RKO (cell line): ENCODE measurements at places on chromosomes 7 and 10.

DNA sequence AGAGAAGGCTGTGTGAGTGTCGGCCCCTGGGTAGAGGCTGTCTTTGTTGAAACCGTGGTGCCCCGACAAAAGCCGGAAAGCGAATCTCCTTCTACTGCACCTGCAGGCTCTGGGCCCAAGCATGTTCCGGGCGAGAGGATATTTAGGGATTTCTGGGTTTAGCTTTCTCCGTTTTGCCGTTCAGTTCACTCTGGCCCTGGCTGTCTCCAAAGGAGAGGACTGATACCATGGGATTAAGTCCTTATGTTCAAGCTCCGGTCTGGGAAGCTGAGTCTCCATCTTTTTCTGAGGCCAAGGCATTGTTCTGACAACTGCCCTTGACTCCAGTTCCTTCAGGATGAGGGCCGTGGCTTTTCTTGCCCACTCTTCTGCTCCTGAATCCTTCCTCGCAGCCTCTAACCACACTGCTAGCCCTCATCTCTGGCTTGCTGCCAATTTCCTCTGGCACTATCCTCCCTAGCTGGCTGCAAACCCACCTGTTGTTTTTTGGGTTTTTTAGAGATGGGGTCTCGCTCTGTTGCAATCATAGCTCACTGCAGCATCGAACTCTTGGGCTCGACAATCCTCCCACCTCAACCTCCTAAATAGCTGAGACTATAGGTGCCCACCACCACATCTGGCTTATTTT lies 206.8 kb downstream of the SKIDA1 start:
- no peak for DNase-seq

- DNase-seq = no peak
These were observed 99.6 kb upstream of the GLCCI1 start for GRCh38 chr7:7869036-7869435.

DNA sequence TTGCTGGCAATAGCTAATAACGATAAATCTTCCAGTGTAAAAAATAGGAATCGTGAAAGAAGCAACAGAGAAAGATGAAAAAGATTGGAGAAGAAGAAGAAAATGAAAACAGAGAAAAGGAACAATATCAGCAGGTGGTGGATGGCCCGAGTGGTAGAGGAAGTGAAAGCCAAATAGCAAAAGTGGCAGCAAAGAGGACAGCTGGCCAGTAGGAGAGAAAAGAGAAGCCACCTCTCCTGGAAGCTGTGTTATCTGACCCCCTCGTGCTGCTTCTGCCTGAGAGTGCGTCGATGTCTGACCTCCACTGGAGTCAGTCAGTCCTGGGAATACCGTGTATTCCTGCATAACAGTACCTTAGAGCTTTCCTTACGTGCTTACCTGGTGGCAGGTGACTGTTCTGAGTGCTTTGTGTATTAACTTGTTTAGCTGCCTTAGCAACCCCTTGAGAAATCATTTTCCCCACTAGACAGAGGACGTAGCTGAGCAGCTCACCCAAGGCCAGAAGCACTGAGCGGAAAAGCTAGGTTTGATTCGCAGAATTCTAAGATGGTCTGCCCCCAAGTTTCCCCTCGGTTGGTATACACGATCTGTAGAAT lies 88.3 kb downstream of the CHN2 start:
- no peak for DNase-seq

DNA sequence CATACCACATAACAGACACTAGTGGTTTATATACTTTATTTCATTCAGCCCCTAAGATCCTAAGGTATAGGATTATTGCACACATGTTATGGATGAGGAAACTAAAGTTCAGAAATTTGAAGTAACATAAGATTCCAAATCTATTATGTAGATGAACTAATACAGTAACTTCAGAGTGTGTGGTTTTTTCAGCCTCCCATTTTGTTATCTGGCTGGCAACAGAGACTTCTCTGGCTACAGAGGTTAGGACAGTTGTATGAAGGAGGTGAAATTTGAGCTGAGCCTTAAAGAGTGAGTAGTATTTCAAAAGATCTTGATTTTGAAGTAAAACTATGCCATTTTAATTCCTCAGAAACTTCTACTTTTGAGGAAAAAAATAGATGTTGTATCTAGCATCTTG lies 125.4 kb downstream of the MAPK8 start:
- DNase-seq = no peak

- DNase-seq = no peak
These were observed 34.9 kb downstream of the CHST15 start for GRCh38 chr10:124058346-124059003.

DNA sequence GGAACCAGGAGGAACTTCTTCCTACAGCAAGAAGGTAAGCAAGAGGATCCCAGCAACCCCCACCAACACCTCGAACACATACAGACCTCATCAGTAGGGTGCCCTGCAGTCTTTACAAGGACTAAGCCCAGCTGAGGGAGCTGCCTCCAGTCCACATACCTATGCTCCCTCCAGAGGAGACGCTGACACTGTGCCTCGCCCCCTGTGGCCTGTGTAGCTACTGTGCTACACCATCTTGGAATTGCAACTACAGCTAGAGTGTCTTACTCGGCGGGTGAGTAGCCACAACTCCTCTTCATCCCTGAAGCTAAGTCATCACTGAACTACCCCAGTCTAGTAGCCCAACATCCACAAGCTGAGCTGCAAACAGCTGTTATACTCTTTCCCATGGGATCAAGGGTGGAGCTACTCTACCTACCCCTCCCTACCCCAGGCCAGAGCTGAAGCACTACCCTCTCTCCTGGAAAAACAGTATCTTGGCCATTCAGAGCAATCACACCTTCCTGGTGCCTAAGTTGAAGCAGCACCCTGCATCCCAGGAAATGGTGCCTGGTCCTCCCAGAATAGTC lies 42.2 kb upstream of the CAMK2B start:
- no peak for DNase-seq

GRCh38 chr7:151423226-151423625 lies 13.4 kb upstream of the WDR86 start:
- no peak for DNase-seq

GRCh38 chr7:139886899-139887298 lies 57.8 kb downstream of the TBXAS1 start:
- DNase-seq = no peak

DNA sequence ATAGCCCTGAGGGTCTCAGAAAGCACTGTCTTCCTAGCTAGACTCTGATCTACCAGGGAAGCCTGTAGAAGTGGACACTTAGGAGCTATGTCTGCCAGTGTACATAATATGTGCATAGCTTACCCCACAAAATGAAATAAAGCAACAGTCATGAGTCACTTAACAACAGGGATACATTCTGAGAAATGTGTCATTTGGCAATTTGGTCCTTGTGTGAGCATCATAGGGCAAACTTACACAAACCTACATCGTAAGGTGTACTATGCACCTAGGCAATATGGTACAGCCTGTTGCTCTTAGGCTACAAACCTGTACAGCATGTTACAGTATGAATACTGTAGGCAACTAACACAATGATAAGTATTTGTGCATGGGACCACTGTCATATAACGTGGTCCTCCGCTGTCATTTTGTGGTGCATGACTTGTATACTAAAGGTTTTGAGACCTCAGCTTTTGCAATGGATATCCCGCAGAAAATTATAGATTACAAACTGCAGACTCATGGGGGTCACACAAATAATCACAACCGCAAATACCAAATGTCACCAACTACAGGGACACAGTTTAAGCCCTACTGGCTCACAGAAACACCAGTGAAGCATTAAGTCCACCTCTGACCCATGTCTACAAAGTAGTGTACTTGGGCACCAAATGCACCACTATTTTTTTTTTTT lies 1.7 kb downstream of the URGCP start:
- DNase-seq = peak; percentile 59

DNA sequence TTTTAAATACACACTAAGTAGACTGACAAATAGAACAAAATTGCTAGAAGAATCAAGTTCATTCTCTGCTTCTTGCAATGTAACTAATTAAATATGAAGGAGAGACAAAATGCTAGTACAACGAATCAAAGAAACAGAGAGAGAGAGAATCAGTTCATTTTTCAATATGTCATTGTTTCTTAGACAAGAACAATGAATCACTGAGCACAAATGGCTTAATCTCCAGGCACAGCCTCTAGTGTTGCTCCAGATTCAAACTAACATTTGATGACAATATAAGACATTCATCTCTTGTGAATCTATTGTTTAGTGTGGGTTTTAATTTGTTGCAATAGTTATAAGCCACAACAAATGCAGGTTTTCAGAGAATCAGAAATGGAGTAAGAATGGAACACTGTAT lies 357.4 kb upstream of the TMEM229A start:
- DNase-seq = no peak

GRCh38 chr7:146177301-146177700 lies 60.7 kb downstream of the CNTNAP2 start:
- DNase-seq = no peak

DNA sequence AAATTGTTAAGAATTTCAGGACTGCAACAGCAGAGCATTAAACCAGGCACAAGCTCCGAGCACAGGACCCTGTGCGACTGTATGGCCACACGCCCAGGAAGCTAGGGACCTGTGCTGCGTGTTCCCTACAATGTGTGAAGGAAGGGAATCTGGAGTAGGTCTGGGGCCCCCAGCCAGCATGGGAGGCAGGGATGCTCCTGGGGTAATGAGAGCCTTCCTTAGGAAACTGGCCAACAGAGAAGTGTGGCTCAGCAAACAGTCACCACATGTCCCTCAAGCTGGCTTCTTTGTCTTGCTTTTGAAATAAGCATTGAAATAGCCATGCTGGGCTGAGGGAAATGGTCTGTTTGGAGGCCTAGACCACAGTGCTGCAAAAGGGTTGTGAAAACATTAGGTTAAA lies 8.2 kb downstream of the BLNK start:
- DNase-seq = no peak

DNA sequence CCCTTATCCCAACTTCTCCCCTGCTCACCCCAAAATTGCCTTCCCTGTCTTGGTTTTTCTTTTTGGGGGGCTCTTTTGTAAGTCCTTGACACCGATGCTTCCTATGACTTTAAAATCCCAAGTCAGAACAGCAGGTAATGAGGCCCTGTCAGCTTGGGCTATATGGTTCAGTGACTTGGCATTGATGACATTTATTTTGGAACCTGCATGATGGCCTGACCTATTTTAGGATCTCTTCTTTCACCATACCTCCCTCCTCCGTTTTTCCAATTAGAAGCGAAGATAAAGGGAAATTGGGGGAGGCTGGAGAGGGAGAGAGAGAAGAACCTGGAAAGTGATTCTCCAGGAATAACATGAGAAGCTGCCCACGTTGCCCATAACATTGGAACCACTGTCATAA lies 424.9 kb upstream of the AUTS2 start:
- no peak for DNase-seq

GRCh38 chr10:111836064-111836463 lies 347.5 kb downstream of the GPAM start:
- no peak for DNase-seq

- no peak for DNase-seq
These were observed 44.7 kb downstream of the SH2D4B start for GRCh38 chr10:80582286-80582960.

DNA sequence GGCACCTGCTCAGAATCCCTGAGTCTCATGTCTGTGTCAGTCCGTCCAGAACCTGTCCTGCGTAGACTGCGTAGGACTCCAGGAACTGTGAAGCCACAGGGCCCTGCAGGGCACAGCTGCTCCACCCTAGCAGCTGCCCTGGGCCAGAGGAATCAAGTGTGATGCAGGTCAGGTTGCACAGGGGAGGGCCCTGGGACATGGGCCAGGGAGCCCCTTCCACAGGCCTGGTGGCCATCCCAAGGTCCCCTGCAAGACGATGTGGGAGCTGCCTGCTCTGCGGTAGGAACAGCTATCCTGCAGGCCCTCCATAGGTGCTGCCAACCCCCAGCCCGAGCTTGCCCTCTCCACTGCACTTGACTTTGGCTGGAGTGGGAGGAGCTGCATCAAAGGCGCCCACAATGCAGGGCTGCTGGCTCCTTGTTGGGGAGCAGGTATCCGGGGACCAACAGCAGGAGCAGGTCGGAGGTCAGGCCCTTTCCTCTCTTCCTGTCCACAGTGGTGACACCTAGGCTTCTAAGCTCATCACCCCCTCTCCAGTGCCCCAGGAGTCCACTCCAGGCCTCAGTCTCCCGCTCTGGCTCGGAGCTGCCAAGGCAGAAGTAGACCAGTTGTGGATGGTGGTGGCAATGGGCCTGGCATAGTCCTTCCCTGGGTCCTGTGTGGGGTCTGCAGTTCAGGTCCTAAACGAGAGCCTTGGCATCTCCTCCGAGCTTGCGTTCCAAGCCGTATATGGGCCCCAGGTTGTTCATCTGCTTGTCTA lies 149.1 kb downstream of the MAPK8 start:
- no peak for DNase-seq

GRCh38 chr7:19533266-19533665 lies 175.6 kb downstream of the POLR1F start:
- no peak for DNase-seq

DNA sequence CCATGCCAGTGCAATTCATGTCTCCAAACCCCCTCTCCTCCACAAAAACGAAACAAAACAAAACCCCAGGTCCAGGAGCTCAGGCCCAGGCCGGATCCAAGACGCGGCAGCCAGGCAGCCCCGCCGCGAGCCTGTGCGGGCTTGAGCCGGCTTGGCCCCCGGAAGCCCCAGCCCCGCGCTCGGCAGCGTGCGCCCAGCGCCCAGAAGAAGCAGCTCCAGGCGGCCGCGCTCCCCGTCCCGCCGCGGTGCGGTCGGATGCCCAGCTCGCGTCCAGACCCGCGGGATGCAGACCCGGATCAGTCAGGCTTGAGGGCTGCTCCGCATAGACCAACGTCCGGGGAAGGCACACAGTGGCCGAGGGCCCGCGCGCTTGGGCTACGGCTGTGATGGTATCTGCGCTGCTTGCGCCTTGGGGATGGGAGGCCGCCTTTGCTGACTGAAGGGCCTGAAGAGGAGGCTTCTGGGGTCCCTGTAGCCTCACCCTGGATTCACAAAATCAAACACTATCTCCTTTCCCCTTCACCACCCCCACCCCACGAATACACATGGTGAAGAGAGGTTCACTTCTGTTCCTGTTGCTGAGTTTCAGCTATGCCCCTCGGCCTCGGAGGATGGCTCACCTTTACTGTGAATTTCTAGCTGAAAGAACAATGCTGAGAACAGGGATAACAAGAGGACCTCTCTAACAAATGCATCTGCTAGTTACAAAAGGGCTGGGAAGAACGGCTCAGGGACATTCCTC lies 79.9 kb upstream of the EN2 start:
- no peak for DNase-seq

GRCh38 chr10:132476146-132477065 lies 61.2 kb upstream of the INPP5A start:
- DNase-seq = no peak

GRCh38 chr10:110737886-110738634 lies 93.9 kb downstream of the RBM20 start:
- DNase-seq = no peak

- DNase-seq = no peak
These were observed 41.9 kb downstream of the PRSS2 start for GRCh38 chr7:142812437-142813215.

DNA sequence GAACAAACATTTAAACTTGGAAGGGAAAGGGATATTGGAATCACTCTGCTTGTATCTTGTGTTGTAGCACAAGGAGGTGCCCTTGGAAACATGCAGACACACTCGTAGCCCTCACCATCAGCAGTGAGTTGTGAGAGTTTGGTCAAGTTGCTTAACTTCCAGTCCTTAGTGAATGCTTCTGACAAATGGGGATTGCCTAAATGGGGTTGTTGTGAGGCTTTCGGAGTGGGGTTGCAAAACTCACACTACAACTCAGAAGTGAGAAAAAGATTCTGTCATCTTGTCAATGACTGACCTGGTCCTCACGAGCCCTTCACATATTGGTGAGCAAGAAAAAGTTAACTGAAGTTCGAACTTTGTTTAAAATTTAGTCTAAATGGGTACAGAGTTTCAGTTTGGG lies 29.0 kb upstream of the GSDME start:
- no peak for DNase-seq
